ENCODE measurements at places on chromosomes 13 and 19. TPM values are rescaled to one million over a fixed set of nuclear protein-coding genes. Genes with fewer than 3 reads are reported as not detected.

The PDS5B gene
- polyA plus RNA-seq: 77.8 TPM

The S1PR4 gene
- polyA plus RNA-seq: 0.12 TPM

The ZFR2 gene
- 2.4 TPM for polyA plus RNA-seq

The APC2 gene
- 1.3 TPM for polyA plus RNA-seq

The NLRP5 gene
- not detected for polyA plus RNA-seq

The ZIC5 gene
- polyA plus RNA-seq: 0.08 TPM

The KL gene
- 58.3 TPM for polyA plus RNA-seq

The ZNF135 gene
- 32.5 TPM for polyA plus RNA-seq

The STOML3 gene
- not detected for polyA plus RNA-seq

The LRRC25 gene
- polyA plus RNA-seq: 0.52 TPM

- DNase-seq: no peak
Measured at GRCh38 chr19:7742991-7743390, 4.3 kb downstream of the CD209 start.

DNA sequence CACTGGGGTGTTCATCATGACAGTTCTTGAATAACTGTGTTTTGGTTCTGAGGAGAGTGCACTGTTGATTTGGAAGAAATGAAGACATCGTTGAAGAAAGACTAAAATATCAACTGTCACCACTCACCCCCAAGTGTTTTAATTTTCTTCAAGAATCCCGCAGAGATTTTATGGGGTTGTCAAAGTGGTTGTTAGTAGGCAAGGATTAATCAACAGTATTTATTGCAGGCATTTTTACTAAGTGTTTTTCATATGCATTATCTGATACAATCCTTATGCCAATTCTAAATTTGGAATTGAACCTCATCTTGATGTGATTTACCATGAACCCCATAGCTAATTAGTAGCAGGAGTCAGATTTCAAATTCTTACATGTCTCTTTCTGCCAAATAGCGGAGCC lies 63.7 kb upstream of the OBI1 start:
- no peak for DNase-seq

DNA sequence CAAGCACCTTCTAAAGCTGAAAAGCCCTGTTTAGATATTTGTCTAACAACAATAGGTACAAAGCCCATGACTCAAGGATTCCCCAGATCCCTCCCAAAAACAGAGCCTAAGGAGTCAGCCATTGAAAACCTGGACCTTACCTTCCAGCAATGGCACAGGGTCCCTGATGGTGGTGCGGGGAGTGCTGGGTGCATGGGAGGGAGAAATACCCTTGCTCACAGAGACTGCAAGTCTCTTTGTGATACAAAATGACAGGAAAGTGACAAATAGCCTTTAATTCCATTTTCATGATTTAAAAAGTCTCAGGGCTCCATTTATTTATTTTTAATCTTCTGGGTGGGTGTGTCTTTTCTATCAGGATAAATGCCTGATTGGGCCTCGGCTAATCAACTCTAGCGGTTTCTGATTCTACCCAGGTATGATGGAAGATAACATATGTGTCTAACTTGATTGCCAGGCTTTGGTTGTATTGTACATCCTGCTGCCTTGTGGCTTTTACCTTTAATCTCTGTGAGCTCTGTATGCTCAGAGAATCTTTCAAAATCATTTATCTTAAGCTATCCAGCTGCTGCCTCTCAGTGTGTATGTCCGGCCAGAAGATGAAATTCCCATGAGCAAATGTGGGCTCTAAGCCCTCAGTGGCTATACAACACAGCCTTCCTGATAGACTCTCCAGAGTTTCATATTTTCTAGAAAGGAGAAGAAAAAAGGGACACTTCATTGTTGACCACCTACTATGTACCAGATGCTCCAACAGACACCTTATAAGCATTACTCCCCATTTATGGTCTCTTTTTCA lies 54.6 kb upstream of the FAM124A start:
- no peak for DNase-seq

DNA sequence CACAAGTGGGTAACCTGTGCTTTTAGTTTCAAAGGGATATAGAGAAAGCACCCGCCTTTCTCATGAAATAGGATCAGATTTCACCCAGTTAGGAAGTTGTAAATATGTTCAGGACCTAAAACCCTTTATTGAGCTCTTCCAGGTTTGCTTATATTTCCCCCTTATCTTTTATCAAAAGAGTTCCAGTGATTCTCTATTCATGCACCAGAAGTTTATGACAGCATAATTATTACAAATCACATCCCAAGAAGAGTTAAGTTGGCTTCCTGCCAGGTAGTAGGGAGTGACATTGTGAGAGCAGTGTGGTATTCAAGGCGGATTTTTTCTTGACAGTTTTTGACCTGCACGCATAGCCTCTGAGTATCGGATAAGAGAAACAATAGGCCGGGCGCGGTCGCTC lies 190.3 kb downstream of the STK24 start:
- no peak for DNase-seq

DNA sequence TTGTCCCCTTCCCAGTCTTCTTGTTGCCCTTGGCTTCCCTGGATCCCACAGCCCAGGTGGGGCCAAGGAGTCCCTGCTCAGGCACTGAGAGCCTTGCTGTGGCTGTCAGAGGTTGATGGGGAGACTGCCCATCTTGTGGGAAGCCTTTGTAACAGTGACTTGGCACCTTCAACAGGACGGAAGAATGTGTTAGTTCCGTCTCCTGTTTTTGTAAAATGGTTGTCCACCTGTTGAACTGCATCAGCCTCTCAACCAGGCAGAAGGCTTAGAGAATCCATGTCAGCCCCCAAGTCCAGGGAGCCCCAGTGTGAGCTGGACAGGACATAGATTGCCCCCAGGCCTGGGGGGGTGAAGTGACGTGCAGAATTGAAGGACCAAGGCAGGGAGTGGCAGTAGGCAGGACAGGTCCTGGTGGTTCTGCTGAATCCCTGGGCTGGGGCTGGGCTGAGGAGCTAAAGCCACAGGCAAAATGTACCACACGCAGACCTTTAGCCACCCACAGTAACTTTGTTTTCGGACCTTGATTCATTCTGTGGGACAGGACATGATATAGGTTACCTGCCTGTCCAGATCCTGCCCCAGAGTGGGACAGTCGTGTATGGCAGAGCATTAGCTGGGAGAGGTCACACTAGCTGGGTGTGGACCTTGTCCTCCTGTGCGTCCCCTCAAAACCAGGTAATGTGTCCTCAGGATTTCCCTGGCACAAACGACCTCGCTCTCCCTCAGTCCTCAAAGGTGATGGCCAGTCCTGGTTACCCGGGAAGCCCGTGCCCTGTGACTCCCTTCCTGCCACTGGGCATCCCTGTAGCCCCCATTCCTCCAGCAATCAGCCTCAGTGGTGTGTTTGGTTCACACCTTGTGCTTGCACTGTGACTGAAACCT lies 47.0 kb downstream of the GATAD2A start:
- DNase-seq: no peak

DNA sequence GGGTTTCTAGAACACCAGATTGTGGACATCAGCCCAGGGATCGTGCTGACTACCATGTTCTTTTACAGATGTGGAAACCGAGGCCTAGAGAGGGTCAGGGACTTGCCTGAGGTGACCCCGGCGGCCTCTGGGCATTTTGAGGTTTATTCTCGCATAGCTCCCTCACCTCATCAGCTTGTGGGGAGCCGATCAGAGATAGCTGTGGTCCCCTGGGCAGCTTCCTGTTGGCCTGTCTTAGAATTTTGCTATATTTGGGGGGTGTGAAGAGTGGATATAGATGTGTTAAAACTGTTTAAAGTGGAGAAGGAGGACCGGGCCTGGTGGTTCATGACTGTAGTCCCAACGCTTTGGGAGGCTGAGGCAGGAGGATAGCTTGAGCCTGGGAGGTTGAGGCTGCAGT lies 6.9 kb downstream of the ARHGEF1 start:
- DNase-seq: no peak

DNA sequence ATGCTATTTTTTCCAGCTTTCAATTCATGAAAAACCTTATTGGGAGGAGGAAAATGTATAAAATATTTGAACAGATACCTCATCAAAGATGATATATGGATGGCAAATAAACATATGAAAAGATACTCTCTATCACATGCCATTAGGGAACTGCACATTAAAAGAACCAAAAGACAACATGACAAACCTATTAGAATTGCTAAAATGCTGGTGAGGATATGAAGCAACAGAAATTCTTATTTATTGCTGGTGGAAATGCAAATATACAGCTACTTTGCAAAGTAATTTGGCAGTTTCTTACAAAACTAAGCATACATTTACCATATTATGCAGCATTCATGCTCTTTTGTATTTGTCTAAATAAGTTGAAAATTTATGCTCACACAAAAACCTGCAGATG lies 1783.9 kb upstream of the PCDH20 start:
- no peak for DNase-seq

- no peak for DNase-seq
Measured at GRCh38 chr13:110714797-110715394, 1.4 kb downstream of the ING1 start.

All from left kidney (tissue), 8 donors.